DMS53 (cell line): ENCODE measurements at places on chromosomes 12 and 14.

GRCh38 chr14:64110802-64111201, 183.4 kb downstream of the ESR2 start:
- DNase-seq, result no peak

DNA sequence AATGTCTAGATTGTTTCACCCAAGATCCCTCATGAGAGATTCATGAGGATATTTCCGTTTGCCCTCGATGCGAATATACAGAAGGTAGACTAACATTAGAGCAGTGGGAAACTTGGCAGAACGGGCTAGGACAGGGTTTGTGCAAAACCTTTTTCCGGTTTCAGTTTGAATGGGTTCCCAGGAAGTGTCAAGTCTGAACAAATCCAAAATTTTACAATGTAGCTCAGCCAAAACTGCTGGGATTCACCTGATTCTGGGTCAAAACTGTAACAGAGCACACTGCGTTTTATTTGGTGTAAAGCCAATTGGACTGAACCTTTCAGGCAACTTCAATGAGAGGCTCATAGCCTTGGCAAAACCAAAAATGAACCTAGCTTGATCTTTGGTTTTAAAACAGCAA, 337.8 kb upstream of the DIO2 start:
- DNase-seq, result no peak

DNA sequence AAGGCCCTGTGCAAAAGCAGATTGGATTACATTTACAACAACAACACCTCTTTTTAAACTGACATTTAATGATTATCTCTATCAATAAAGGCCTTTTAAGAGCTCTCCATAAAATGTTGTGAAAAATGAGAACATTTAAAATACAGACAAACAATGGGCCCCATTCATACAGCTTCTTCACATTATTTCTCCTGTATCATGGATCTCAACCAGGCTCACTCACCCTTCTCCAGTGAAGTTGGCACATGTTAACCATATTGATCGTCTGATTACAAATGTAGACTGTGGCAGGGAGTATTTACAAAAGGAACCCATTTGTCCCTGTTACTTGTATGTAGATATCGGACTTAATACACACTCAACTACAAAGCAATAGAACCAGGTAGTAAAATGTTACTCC, 220.2 kb upstream of the BTG1 start:
- no peak for DNase-seq

DNA sequence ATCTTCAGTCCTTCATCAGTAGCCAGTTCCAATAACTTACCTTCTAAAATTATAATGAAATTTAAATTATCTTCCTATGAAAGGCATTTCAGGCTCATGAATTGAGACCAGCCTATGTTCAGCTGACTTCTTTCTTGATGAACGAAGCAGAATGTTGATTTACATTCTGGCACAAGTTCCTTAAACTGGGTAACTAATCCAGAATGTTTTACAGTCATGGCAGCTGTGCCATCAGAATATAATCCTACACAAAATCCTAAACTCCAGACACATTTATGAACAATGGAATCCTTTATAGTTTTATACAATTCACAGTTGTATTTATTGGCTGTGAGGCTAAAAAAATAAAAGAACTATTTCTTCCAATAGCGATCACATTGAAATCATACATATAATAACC, 97.3 kb upstream of the CPM start:
- DNase-seq, result no peak

- no peak for DNase-seq
These were observed 23.8 kb downstream of the AACS start for GRCh38 chr12:125089083-125089482.

DNA sequence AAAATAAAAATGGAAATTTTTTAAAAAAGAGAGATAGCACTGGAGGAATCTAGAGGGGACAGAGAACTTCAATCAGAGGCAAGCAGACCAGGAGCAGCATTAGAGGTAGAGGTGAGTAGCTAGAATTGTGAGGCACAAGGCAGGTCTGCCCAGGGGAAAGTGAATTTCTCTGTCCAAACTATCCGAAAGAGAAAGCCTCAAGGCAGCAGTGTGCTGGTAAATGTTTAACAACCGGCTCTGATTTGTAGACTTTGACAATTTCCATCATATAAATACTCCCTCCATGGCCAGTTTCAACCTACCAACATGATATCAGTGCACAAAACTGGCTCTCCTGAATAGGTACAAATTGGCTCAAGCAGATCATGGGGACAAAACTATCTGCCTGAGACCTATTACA, 160.6 kb upstream of the EGLN3 start:
- DNase-seq, result no peak

GRCh38 chr12:49058366-49059044, 2.1 kb downstream of the KMT2D start:
- DNase-seq, result peak; percentile 33

GRCh38 chr14:73588695-73589094, 3.0 kb upstream of the ACOT4 start:
- DNase-seq, result no peak

DNA sequence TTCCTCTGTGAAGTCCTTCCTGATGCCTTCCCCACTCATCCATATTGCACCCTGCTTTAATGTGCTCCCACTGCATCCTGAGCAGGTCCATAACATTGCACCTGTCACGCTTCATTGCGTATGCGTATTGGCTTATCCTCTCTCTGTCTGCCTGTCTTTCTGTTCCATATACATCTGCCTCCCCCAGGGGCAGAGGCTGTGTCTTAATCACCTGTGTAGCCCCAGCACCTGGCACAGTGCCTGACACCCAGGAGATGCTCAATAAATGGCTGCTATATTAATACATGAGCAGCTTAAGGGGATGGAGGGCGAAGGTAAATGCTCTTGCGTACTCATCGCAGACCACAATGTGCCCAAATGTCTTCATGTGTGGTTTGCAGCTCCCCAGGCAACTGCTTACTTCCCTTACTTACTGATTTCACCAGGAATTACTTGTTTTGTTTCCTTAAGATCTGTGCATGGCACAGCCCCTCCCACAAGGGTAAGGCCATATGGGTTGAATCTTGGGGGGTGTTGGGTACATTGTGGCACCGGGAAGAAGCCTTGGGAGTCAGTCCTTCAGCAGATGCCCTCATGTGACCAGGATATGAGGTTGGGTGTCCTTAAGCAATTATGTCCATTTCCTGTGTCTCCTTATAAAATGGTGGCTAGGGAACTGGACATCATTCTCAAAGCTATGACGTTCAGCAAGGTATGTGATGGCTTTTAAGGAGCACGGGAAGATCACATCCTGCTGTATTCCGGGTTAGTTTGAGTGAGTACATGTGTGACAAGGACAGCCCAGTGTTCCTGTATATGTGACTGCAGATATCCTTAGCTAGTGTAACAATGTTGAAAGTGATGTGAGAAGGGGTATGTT, 848 bp upstream of the CPNE6 start:
- DNase-seq, result peak; percentile 6

GRCh38 chr12:14452865-14453264, 87.4 kb downstream of the ATF7IP start:
- DNase-seq, result no peak

DNA sequence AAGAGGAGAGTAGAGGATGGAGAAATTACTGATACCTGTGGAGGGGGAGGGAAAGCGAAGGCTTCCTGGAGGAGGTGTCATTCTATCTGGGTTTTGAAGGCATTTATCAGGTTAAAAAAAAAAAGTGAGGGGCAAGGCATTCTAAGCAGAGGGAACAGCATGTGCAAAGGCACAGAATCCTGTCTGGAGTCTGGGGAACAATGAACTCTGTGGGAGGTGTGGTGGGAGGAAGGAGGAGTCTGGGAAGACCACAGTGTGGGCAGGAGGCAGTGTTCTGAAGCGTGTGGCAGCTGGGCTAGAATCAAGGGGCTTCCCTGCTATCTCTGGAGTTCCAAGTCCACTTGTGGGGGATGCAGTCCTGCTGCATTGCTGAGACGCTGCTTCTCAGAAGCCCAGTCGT, 123.4 kb downstream of the RBM19 start:
- no peak for DNase-seq

- DNase-seq, result no peak
These were observed 344.1 kb upstream of the LMO3 start for GRCh38 chr12:16949871-16950667.

GRCh38 chr12:28794211-28794610, 354.9 kb upstream of the FAR2 start:
- DNase-seq, result no peak

- no peak for DNase-seq
These were observed 205.1 kb upstream of the ABCD2 start for GRCh38 chr12:39824505-39825212.

DNA sequence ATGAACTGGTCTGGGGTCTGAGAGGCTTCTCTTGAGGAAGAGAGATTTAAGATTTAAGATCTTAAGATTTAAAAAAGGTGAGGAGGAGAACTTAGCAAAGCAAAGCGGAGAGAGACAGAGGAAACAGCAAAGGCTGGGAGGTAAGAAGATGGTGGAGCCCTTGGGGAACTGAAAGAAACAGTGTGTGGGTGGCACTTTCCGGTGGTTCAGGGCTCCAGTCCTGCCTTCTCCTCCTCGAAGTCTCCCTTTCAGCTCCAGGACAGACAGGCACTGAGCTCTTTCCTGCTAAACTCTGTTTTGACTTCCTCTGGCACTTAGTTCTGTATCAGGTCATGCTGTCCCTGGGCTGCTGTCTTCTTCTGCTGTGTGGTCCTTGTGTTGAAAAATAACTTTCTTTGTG, 298.7 kb upstream of the SRRM4 start:
- DNase-seq, result no peak

- no peak for DNase-seq
These were observed 8.5 kb upstream of the CDCA4 start for GRCh38 chr14:105029402-105029801.

DNA sequence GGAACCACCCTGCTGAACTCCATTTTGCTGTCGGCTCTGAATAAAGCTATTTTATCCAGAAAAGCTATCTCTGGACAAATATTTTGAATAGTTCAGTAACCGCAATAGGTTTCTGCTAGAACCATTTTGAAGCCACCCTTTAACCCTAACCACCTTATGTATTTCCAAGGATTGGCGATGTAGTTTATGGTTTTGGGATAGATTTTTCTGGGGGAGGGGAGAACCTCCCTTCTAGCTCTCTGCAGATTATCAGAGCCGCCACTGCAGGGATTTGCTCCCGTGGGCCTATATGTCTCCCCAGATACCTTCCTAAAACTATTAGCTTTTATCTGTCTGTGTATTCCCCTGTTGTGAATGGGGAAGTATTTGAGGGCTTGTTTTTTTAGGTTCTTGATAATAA, 1.8 kb upstream of the TUBA1B start:
- DNase-seq, result no peak

DNA sequence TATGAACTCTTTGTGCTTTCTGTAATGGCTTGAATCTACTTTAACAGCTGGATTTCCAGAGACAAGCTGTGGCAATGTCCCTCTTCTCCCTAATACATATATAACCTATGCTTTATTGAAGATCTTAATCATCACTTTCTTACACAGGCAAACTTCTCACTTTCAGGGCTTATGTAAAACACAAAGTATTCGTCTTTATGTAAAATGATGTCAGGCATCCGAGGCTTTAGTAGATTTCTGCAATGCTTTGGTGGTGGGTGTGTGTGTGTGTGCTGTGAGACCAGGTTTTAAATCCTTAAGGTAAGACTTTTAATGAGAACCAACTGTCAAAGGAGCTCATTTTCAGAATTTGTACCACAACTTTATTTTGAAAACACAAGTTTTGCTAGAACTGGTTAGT, 70.0 kb upstream of the HMGA2 start:
- DNase-seq, result no peak

DNA sequence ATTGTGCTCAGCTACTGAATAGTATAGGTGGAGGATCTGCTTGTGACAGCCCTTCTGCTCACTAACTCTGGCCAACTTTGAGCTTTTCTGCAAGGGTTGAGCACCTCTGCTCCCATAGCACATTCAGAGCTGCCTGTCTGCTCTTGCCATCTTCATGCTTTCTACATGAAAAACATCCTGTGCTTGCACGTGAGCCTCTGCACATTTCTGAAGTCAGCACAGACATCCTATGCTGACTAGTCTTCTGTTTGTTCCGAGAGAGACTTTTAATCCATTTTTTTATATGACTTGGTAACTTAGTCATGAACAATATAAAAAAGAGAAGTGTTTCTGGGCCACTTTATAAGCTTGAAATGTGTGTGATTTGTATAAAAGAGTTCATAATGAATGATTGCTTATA, 969.3 kb downstream of the TMTC2 start:
- DNase-seq, result no peak

DNA sequence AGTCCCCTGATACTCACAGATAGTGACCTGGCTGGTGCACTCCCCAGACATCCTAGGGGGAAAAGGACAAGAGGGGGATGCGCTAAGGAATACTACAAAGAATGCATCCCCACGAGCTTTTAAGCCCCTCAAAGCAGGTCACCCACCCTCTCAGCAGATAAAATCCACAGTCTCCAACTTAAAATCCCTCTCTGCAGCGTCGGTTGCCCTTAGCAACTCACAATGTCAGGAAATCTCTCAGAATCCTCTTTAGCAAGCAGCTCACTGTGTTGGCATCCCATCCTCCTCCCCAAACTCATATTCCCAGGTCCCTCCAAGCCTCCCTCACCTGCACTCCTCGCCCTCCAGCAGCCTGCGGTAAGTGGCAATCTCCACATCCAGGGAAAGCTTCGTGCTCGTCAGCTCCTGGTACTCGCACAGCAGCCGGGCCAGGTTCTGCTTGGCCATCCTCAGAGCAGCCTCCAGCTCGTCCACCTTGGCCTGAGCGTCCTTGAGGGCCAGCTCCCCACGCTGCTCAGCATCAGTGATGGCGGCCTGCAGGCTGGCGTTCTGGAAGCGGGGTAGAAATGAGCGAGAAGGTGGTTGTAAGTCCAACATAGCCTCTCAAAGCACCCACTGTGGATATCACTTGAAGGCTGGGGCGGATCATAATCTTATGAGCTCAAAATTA, 5.5 kb upstream of the KRT79 start:
- no peak for DNase-seq

DNA sequence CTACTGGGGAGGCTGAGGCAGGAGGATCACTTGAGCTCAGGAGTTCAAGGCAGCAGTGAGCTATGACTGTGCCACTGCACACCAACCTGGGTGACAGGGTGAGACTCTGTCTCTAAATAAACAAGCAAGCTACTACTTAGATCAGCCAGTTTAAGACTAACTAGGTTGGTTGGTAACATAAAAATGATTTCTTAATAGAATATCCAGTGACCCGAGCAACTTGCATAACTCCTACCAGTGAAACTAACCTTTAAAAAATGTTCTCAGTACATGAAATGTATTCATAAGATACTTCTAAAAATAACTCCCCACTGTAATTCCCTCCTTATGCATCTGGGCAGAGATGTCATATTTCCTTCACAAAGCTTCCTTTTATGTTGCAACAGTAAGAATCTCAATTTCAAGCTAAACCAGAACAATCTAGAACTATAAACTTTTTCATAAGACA, 15.9 kb downstream of the TAOK3 start:
- no peak for DNase-seq

DNA sequence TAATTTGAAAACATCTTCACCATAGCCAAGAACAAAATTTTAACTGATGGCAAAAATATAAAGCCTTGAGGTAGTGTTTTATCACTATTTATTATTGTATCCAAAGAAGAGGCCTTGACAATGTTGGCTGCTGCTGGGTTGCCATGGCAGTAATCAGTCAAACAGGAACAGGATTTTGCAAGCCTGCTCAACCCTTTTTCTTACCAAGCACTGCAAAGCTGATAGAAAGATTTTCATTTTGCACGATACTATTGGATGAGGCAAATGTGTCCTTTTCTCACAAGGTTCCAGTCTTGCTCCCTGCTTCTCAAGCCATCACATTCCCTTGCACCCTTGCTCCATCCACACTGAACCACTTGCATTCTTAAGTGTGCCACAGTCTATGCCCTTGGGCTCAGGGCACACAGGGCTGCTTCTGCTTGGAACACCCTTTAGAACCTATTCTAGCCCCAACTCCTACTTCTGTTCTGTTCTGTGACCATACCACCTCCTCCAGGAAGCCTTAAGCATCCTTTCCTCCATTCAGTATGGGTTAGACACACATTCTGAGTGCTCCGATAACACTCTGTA, 76.5 kb upstream of the AMIGO2 start:
- peak; percentile 81 for DNase-seq
